ENCODE measurements at places on chromosomes 2 and 18.

GRCh38 chr2:237235383-237236095 is 149.8 kb downstream of the COPS8 start:
- DNase-seq = no peak

- DNase-seq = no peak
Measured at GRCh38 chr2:39512434-39512935, 75.4 kb upstream of the MAP4K3 start.

GRCh38 chr2:172996387-172996961 is 79.2 kb upstream of the MAP3K20 start:
- no peak for DNase-seq

- no peak for DNase-seq
Measured at GRCh38 chr2:155692856-155693255, 639.7 kb downstream of the NR4A2 start.

DNA sequence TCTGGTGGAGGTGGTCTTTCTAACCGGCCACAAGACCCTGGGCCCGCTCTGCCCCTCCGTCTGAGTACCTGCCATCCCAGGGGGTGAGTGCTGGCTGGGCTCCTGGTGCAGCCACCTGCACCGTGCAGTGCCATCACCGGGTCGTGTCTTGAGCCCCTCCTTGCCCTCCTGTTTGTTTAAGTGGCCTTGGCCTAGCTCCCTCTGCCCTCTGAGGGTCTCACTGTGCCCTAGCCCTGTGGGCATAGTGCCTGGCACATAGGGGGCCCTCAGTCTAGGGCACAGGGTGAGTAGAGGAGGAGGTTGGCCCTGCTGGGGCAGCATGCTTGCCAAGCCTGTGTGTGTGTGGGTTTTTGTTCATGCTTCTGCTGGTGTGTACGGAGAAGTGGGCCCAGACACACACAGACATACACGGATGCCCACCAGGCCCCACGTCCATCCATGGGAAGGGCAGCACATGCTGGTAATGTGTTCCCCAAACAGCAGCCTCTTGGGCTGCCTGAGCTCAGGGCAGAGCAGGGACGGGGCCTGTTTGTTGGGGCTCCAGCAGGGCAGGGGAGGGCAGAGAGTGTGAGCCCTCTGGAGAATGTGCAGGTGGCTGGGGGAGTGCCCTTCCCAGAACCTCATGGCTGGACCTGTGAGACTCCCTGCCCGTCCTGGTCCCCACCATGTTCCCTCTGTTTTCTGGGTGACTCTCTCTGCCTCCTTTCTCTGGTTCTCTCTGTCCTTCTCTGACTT is 94.6 kb downstream of the GLI2 start:
- no peak for DNase-seq

- no peak for DNase-seq
Measured at GRCh38 chr2:123362671-123363440, 662.2 kb upstream of the CNTNAP5 start.

GRCh38 chr18:4908328-4908727 is 288.7 kb downstream of the AKAIN1 start:
- DNase-seq = no peak

- DNase-seq = no peak
Measured at GRCh38 chr2:113173542-113174375, at the start of gene PSD4. Gene PSD4 (plus strand): TSS chr2:113173971. CDS start chr2:113182457, 8,486 bp downstream.

- no peak for DNase-seq
Measured at GRCh38 chr2:136901732-136902131, 136.4 kb downstream of the THSD7B start.

DNA sequence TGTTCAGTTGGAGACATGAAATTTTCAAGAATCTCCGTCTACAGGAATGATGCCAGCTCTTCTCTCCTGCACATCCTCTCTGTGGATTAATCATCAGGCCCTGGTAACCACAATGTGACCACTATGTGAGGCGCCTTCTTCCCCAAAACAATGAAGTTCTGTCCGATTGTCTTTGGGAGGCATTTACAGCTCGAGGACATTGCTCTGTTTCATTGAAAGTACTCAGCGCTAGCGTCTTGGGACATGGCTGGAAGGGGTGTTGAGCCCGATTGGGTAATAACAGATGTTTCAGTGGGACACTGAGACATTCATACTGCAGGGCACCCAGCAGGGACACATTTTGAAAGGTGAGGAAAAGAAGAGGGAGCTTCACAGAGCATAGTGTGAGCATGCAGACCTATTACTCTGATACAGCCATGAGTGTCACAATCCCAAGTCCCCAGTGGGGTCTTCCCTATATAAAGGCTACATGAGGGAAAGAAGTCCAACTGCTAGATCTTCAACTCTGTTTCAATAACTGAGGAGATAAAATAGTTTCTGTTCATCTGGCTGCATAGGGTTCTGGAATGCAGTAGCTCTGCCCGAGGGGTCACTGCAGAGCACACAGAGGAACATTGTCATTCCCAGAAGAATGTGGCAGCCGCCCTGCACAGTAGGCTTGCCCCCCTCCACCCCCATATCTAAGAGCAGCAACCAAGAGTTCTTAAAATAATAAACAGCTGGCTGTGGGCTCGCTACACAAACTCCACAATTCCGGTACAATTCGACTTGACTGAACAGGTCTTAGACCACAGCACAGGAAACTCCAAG is 237.3 kb downstream of the OSR1 start:
- DNase-seq = no peak

- DNase-seq = no peak
Measured at GRCh38 chr2:102436323-102436722, 13.4 kb downstream of the IL18RAP start.

DNA sequence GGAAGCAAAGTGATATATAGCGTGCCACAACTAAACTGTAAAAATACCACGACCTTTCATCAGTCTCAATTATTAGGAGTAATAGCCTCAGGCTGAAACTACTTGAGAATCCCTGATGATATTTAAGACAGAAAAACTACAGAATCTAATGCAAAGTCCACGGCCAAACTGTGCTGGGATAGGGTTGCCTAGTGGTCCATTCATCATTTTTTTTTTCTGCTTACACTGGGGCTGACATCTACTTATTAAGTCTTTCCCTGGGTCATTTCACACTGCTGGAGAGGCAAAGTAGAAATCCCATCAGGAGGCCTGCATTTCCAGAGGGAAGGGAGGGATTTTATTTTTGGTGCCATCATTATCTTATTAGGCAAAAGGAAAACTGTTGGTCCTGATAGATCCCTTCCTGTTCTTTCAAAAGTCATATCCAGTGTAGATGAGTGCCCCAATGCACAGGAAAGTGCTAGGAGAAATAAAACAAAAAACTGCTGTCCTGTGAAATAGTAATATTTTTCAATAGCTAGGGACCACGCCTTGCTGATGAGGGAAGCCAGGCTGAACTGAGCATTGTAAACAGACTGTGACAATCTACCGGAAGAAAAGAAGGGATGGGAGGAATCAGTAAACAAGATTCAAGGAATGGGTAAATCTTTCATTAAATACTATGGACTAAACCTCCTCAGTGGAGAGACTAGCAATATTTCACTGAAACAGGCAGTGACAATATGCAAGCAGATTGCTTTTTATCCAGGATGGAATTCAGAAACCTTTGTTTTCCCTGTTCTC is 644.3 kb downstream of the IRS1 start:
- no peak for DNase-seq
